ENCODE measurements at places on chromosomes 1 and 21.

GRCh38 chr1:208934933-208935332, 648.6 kb upstream of the CAMK1G start:
- no peak for DNase-seq

DNA sequence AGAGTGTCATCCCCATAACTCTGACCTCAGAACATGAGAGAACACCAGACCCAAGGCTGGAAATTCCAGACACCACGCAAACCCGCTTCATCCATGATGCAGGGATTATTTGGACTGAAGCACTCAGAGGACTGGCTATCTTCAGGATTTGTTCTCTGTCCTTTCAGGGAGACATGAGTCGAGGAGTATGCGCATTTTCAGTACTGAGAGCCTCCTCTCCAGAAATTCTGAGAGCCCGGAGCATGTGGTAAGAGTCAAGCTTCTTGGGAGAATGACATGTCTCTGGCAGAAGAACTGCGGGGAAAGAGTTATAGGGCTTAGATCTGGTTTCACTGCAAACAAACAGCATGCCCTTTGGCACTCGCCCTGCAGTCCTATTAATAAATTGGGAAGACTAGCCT, 6.9 kb downstream of the LAX1 start:
- no peak for DNase-seq

- DNase-seq: peak; percentile 62
These were observed 569 bp upstream of the WARS2 start for GRCh38 chr1:119141020-119141424.

DNA sequence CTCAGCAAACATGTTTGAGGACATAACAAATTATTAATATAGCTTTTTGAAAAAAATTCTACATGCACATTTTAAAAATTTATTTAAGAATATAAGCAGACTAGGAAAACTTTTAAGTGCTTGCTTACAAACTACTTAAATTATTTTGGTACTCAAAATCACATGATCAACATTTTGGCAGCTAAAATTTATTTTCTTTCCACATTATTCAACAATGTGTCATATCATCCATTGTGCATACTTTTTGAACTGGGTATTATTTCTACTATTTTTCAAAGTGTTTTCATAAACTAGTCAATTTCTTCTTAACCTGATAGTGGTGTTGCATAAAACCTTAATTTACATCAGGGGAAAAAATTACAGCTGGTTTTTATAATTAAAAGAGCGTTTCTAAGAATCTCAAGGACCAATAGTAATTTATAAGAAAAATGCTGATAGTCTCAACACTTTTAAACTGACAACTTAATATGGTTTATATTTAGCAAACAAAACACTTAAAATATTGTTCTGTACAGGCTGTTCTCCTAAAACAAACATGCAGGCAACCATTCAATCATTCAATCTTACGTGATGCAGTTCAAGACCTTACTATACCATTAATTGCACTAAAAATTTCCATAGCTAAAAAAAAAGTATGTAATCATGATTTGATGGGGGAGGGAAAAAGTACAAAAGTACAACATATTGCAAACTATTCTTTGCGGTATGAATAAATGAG, 105.0 kb downstream of the GPATCH2 start:
- DNase-seq: no peak

- DNase-seq: no peak
These were observed 7.1 kb downstream of the PROX1 start for GRCh38 chr1:213994888-213995287.

GRCh38 chr1:94679332-94680038, 137.9 kb upstream of the F3 start:
- no peak for DNase-seq

- DNase-seq: no peak
These were observed 1.1 kb downstream of the CR2 start for GRCh38 chr1:207455183-207455754.

- no peak for DNase-seq
These were observed 15.3 kb upstream of the FMO4 start for GRCh38 chr1:171298696-171299095.

DNA sequence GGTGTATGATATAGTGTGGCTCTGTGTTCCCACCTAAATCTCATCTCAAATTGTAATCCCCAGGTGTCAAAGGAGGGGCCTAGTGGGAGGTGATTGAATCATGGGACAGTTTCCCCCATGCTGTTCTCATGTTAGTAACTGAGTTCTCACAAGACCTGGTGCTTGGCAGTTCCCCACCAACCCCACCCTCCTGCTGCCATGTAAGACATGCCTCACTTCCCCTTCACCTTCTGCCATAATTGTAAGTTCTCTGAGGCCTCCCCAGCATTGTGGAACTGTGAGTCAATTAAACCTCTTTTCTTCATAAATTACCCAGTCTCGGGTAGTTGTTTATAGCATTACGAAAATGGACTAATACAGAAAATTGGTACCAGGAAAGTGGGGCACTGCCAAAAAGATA, 1705.3 kb downstream of the NCAM2 start:
- DNase-seq: no peak

DNA sequence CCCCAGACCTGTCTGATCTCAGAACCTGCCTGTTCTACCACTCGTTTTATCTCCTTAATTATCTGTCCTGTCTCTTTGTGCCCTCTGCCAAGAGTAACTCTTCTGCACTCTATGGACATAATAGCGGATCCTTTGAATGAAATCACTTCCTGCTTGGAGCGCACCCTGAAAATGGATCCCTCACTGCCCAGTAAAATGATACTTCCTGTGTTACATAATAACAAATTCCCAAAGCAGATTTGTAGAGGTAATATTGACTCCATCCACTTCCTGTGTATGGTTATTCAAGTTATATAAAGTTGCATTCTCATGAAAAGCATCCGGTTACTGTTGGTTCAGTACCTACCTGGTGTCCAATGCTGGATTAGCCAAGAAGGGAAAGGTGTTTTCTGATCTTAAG, 246.0 kb downstream of the TRABD2B start:
- peak; percentile 3 for DNase-seq
